ENCODE measurements at places on chromosomes 2 and 18.

DNA sequence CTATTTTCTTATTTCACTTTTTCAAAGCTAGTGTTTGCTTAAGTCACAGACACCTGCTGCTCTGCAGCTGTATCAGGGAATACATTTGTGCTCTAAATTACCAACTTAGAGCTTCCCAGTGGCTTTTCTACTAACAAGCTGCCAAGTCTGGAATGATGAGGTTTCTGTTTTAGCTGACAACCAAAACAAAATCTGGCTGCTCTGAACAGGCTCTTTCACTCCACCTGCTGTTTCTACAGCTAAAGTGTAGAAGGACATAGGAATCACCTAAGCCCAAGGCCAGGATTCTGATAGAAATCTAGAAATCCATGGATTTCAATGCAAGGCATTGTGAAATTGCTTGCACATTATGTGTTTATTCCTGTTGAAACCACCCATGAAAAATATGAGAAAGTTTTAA lies 201.2 kb downstream of the SUCLG1 start:
- no peak for DNase-seq

DNA sequence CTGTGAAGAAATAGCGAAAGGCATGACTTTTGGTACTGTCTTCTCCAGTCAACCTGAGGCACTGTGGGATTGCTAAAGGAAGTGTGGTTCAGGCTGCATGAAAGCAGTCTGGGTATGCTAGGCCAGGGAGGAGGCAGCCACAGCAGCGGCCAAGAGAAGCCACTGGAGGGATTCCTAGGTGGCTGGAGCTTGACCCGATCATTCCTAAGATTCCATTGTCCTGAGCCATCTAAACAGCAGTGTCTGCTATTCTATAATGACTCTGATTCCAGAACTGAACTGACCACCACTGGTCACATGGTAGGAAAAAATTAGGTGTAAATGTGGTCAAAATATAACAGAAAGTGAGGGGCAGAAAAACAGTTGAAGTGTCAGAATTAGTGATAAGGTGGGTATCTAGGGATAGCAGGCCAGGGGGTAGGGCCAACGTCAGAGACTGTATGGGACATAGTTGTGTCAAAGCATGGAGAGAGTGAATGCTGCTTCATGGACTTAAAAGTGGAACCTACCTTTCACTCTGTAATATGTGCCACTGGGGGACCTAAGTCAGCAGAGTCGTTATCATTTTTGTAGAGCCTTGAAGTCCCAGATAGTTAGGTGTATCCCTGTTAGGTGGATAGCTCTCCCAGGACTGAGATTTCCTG lies 204.6 kb downstream of the CTNNA2 start:
- DNase-seq = no peak

- no peak for DNase-seq
Observed at GRCh38 chr2:113079131-113079530, 11.4 kb downstream of the IL1F10 start.

- no peak for DNase-seq
Observed at GRCh38 chr2:121513597-121514333, 16.9 kb upstream of the RNU4ATAC start.

DNA sequence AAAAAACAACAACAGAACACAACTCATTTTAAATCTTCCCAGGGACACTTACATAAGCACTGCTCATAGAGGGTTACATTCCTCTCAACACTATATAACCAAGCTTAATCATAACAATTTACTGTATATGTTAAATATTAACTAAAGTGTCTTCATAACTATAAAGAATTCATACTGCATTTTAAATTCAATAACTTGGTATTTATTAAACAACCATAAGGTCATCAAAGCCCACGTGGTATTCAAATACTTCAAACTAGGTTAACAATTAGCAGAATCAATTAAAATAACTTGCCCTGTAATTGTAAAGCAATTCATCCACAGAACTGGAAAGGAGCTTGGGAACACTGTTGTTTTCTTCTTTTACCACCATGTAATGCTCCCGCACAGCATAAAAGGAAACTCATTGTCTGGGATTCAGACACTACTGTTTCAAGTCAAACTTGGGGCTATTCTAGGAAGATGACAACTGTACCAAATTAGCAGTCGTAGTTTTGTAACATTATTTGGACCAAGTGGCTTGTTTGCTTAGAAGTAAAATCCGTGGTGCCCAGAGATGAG lies 10.4 kb downstream of the GAREM1 start:
- DNase-seq = no peak

DNA sequence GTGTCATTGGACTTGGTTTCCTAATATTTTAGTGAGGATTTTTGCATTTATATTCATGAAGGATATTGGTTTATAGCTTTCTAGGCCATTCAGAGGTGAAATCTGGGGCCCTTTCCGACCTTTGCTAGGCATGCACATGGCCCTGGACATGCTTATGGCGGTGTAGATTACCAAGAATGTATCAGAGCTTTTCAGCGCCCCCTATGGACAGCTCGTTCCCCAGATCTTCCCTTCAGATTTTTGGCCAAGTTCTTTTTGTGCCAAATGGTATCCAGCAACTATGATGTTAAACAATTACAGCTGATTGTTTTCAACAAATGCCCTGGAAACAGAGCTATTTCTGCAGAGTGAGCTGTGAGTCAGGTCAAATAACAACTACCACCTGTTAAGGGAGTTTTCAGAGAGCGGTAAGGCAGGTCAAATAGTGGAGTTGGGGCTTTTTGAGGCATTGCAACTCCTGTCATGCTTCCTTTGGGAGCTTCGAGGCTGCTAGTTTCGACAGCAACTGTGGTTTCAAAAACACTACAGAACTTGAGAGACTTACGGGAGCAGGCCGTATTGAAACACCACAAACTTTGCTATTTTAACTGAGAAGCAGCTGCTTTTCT lies 188.3 kb downstream of the ZNF516 start:
- no peak for DNase-seq

DNA sequence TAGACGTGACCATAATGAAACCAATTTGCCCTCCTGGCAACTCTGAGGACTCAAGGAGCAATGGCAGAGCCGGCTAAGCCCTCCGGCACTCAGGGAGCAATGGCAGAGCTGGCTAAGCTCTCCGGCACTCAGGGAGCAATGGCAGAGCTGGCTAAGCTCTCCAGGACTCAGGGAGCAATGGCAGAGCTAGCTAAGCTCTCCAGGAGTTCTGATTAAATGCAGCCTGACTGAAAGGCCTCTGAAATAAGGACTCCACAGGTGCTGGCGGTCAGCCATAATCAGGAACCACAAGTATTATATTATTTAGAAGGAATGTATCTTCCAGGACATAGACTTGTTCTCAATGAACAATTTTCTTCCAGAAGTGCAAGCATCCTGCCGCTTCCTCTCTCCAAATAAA lies 65.2 kb downstream of the C2orf76 start:
- DNase-seq = no peak

DNA sequence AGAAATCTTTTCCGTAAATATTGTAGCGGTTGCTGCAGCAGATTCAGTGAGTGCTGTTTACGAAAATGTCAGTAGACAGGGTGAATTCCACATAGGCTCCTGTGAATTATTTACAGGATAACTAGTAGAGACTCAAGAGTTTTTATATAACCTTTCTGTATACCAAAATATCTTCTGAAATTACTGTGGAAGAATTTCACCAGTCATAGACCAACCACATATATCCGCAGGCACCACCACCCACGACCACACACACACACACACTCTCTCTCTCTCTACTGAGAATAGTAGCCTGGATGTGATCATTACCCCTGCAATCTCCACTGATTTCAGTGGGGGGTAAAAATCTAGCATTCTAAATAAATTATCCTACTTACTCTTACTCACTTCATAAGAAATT lies 341.8 kb downstream of the RBM43 start:
- DNase-seq = no peak

All from stimulated activated naive CD4-positive, alpha-beta T cell (primary cell).